Stimulated activated CD8-positive, alpha-beta memory T cell treated with anti-CD3 and anti-CD28 coated beads, Interleukin-7, amount 100 ng/mL, for 1 hour (primary cell): ENCODE measurements at places on chromosomes 2 and 18.

DNA sequence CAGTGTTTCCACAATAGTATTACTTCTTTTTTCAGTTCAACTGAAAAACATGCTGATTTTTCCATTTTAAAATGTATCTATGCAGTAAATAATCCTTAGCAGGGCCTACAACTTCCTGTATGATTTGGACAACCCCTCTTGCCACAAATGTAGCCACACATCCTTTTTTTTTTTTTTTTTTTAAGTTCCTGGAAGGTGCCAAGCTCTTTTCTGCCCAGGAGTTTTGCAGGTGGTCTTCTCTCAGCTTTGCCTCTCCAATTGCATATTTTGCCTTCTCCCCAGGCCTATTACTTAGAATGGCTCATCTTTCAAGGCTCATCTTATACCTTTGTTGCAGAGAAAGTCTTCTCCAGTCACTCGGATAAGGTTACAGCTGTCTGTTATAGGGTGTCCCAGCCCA is 11.6 kb downstream of the KLHL14 start:
- no peak for DNase-seq

DNA sequence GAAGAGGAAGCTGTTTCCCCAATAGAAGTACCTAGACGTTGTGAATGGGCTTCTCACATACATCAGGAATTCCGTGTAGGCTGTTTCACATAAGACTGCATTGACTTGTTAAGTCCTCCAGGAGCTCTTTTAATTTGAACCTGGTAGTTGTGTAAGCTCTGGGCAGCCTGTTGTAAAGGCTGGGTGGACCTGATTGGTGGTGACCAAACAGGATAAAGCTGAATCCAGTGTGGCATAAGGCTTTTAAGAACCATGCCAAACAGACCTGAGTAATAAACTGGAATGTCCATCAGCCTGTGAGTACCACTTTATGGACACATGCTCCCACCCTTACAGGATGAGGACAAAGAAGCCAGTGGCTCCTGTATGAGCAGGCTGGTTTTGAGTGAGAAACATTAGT is 24.1 kb downstream of the RMND5A start:
- DNase-seq = no peak

DNA sequence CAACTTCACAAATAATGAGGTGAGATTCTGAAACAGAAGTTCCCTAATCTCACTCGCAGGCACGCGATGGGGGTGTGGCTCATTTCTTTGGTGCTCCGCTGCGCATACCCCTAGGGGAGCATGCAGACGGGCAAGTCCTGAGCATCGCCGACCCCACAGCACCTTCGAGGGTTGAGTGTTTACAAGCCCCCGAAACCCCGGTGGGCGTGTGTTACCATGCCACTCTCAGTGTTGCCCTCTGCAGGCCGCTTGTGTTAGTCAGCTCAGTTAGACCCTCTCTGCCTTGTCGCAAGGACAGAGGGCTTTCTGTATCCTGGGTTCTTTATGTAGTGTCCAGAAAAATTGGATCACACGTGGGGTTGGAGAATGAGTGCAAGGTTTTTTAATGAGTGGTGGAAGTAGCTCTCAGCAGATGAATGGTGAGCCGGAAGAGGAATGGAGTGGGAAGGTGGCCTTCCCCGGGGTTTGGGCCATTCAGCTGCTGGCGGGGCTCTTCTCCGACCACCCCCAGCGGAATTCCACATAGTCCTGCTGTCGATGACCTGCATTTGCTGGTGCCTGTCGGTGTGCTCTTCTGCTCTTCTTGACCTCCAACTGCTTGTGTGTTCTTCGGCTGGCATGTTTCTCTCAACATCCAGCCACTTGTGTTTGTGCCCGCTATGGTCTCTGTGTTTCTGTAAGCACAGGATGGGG is 191.3 kb downstream of the RPRM start:
- DNase-seq = no peak

- DNase-seq = no peak
Observed at GRCh38 chr2:7930800-7931635, 750.8 kb upstream of the ID2 start.

- DNase-seq = no peak
Observed at GRCh38 chr2:113015655-113016054, 10.4 kb downstream of the IL36A start.

DNA sequence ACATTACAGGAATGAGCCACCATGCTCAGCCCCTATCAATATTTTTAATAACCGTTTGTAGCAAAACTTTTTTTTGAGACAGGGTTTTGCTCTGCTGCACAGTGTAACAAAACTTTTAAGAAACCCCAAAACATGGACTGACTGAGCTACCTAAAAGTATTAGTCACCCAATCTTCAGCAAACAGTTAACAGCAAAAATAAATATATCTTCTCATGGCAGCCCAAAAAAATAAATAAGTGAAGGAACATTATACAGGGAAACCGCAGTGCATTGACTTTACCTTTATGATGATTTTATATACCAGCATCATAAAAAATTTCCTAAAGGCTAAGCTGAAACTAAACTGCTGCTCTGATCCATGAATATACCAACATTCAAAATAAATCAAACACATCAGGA is 424.6 kb downstream of the METTL4 start:
- DNase-seq = no peak

- DNase-seq = no peak
Observed at GRCh38 chr2:37880551-37880950, 44.5 kb upstream of the RMDN2 start.

GRCh38 chr2:184004289-184004947 is 593.9 kb upstream of the ZNF804A start:
- DNase-seq = no peak

GRCh38 chr2:68974946-68975665 is 670 bp downstream of the GKN1 start:
- no peak for DNase-seq

- DNase-seq = no peak
Observed at GRCh38 chr2:95530734-95531133, 46.2 kb upstream of the TRIM43B start.

DNA sequence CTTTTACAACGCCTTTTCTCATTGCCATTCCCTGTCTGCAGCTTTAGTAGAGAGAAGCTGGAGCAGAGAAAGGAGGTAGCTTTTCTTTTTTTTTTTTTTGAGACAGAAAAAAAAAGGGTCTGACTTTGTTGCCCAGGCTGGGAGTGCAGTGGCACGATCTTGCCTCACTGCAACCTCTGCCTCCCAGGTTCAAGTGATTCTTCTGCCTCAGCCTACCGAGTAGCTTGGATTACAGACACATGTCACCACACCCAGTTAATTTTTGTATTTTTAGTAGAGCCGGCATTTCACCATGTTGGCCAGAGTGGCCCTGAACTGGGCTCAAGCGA is 25.0 kb upstream of the ACSL3 start:
- no peak for DNase-seq

- no peak for DNase-seq
Observed at GRCh38 chr2:39311469-39311868, 67.7 kb upstream of the CDKL4 start.

DNA sequence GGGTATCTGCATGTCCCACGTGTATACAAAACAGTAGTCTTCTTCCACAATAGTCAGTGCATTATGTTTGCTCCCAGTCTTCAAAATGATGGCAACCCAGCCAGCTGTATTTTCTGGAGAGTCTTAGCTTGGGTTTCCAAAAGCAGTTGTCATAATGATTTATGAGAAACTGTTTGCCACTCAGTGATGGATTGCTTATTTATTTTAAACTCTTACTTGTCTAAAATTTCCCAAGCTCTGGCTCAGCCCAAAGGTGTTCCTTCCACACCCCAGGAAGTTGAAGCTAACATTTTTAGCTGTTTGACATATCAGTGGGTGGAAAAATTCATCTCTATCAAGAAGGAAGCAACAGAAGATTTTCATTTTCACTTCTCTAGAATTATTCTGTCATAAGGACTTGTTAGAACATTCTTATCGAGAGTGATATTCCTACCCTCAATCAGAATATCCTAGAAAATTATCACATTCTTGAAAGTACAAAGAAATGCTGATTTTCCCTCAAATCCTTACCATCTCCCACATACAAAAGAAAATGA is 78.8 kb downstream of the ASAP2 start:
- DNase-seq = no peak

GRCh38 chr2:3475771-3476170 is 43.6 kb downstream of the ADI1 start:
- DNase-seq = no peak

GRCh38 chr2:11154016-11154922 is 998 bp upstream of the SLC66A3 start:
- DNase-seq = no peak

- no peak for DNase-seq
Observed at GRCh38 chr18:78770823-78771139, 208.8 kb upstream of the SALL3 start.

DNA sequence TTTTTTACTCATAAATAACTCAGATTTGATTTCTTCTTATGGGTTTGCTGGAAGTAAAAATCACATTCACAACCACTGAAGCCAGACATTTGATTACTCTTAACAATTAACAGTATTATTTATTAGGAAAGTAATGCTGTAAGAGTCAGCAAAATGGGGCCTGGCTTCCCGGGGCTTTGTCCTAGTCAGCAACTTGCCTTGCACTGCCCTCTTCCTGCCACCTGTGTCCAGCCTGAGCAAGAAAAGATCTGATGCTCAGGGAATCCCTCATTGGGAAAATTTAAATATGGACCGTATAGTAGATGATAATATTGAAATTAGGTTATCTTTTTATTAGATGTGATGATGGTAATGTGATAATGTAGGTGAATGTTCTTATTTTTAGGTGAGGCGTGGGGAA is 30.8 kb upstream of the ACYP2 start:
- no peak for DNase-seq

GRCh38 chr18:35513181-35513936 is 15.6 kb upstream of the INO80C start:
- no peak for DNase-seq

GRCh38 chr2:85986121-85986520 is 97.3 kb upstream of the ST3GAL5 start:
- no peak for DNase-seq
